Activated T-helper 2 cell treated with anti-CD3 and anti-CD28 coated beads, Interferon-gamma antibody, Interleukin-2, Interleukin-4, amounts not matched to agents 10 μg/mL and 5 μg/mL and 100 μg/mL, durations not matched to agents 14 hours and 24 hours and 36 hours (primary cell): ENCODE measurements at places on chromosomes 2 and 18. TPM values are rescaled to one million over a fixed set of nuclear protein-coding genes. Genes with fewer than 3 reads are reported as not detected.

DNA sequence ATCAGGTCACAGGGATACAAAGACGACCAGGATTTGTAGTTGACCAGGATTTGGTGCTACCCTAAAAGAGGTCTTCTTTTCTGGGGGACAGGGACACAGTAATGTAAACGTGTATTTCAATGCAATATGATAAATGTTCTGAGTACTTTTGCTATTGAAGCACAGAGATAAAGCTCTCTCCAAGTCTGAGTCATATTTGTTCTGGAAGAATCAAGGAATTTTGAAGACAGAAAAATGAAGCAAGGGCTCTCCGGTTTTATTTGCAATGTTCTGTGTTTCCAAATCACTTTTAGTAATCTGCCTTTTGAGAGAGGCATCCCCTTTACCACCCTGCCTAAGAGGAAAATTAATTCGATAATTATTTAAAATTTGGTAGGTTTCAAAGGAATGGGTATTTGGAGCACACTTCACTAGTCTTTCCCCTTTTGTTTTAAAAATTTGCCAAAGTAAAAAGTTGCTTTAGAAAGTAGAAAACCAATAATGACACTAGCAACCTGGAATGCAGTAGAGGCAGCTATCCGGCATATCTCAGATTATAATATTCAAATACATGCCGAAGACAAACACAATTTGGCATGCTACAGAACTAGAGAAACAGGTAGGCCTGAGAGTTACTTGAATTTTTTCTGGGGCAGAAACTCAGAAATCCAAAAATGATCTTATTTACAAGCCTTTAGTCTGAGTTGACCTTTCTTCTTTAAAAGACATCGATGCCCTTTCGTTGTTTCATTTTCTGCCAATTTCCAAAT is 82.7 kb downstream of the MREG start:
- DNase-seq = no peak

DNA sequence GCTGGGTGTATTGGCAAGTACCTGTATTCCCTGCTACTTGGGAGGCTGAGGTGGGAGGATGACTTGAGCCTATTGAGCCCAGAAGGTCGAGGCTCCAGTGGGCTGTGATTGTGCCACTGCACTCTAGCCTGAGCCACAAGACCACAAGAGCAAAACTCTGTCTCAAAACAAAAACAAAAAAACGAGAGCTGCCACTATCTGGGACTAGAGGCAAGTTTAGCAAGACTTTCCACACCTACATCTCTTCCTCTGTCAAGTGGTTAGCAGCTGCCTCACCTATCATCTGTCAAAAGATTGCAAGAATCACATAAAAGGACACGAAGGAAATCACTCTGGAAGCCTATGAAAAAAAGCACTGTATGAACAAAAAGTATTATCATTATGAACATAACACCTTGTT is 55.2 kb upstream of the RIOK3 start:
- no peak for DNase-seq

- DNase-seq = peak; percentile 0
These were observed 18.9 kb upstream of the ALLC start for GRCh38 chr2:3639015-3639630.

DNA sequence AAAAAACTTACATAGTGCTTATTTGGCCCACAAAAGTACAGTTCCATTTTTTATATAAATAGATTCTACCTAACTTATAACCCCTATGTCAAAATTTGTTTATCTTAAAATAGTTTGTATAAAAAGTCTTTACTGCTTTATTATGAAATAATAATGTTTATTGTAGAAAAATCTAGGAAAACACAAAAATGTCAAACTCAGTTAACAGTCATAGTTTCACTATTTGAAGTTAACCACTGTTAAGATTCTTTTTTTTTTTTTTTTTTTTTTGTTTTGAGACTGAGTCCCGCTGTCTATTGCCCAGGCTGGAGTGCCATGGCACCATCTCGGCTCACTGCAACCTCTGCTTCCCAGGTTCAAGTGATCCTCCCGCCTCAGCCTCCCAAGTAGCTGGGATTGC is 26.5 kb upstream of the ABI2 start:
- DNase-seq = no peak

DNA sequence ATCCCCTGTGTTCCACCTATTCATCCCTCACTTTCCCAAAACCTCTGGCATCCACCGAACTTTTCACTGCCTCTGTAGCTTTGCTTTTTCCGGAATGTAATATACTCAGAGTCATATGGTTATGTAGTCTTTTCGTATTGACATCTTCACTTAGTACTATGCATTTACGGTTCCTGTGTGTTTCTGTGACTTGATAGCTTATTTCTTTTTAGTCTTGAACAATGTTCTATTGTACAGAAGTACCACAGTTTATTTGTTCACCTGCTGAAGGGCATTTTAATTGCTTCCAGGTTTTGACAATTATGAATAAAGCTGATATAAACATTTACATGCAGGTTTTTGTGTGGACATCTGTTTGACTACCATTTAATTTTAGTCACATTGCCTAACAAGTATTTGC is 154.7 kb upstream of the DOK6 start:
- no peak for DNase-seq

The GPR35 gene
- total RNA-seq = 24.9 and 27.4 TPM in 2 replicates

GRCh38 chr2:187078297-187078696 is 229.3 kb upstream of the ZSWIM2 start:
- no peak for DNase-seq

- DNase-seq = no peak
These were observed 67.5 kb downstream of the EMILIN2 start for GRCh38 chr18:2914185-2914880.

DNA sequence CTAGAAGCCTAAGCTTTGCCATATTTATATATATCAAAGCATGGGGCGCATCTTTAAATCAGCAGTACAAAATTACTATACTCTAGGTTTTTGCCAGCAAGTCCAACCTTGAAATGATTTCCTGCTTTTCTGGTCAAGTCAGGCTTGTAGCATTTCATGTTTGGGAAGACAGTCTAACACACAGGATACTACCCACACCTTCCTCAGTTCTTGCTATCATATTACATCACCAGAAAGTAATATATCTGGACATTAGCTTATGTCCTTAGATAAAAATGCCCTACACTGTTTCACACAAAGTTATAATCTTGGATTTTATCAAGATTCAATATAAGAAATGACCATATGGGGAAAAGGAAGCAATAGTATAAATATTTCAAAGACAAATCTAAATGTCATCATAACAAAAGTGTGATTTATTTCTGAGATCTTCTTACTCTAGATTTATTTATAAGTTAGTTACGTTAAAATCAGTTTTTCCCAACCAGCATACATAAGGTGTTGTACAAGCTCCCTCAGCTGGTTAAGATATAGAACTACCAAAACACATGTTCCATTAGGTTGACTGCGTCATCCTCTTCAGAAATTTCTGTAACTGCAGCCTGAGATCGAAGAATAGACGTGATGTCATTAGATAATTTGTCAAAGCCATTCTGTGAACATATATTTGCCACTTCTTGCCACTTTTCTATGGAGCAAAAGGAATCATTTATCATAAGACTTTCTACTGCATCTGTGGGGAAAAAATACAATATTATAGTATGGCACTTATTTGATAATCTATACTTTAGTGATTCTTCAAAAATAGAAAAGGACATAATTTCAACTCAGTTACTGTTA is 56.6 kb downstream of the CLHC1 start:
- DNase-seq = no peak
